Activated T-helper 2 cell treated with anti-CD3 and anti-CD28 coated beads, Interferon-gamma antibody, Interleukin-2, Interleukin-4, amounts not matched to agents 10 μg/mL and 5 μg/mL and 100 μg/mL, durations not matched to agents 14 hours and 24 hours and 36 hours (primary cell): ENCODE measurements at places on chromosomes 13 and 19. TPM values are rescaled to one million over a fixed set of nuclear protein-coding genes. Genes with fewer than 3 reads are reported as not detected.

DNA sequence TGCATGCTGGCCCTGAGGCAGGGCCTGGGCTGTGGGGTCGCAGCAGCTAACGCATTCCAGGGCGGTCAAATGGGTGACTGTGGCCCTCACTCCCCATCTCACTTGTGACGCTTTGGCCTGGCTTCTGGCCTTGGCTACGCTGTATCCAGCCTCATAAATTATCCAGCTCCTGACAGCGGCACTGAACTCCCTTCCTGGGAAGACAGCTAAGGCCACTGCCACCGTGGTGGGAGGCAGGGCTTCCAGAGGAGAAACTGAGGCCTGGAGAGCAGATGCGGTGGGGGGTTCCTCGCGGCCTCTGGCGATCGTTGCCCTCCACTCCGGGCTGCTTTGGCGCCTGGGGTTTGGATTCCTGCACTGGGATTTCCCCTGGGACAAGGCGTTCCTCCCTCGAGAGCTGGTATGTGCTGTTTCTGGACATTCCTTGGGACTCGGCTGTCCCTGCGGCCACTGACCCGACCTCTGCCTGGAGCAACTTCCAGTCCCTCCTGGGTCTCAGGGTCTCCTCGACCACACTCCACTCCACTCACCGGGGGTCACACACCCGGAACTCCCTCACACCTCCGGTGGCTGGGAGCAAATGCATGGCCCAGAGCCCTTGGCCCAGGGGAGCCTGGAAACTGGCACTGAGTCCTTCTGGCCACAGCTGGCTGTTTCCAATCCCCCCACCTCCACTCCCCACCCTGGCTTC lies 3.4 kb downstream of the TBXA2R start:
- H3K27me3 ChIP-seq: peaks cover 4% of the 10 kb centered on the region
- H3K4me3 ChIP-seq: no peak overlapping the region
- no peaks in the 10 kb centered on the region for H3K36me3 ChIP-seq
- no peak overlapping the region for H3K27ac ChIP-seq
- DNase-seq: no peak

Gene LENG9
- total RNA-seq: 7.5 and 8.1 TPM in 2 replicates

Gene FXYD7
- total RNA-seq: 0.28 TPM in 1 of 2 replicates, not detected in the other

- no peak overlapping the region for H3K27ac ChIP-seq
- no peaks in the 10 kb centered on the region for H3K36me3 ChIP-seq
- peaks cover 3% of the 10 kb centered on the region for H3K4me1 ChIP-seq
- H3K27me3 ChIP-seq: peaks cover 5% of the 10 kb centered on the region
- H3K4me3 ChIP-seq: no peak overlapping the region
Measured at GRCh38 chr19:33773704-33774624, 22.7 kb upstream of the KCTD15 start.

DNA sequence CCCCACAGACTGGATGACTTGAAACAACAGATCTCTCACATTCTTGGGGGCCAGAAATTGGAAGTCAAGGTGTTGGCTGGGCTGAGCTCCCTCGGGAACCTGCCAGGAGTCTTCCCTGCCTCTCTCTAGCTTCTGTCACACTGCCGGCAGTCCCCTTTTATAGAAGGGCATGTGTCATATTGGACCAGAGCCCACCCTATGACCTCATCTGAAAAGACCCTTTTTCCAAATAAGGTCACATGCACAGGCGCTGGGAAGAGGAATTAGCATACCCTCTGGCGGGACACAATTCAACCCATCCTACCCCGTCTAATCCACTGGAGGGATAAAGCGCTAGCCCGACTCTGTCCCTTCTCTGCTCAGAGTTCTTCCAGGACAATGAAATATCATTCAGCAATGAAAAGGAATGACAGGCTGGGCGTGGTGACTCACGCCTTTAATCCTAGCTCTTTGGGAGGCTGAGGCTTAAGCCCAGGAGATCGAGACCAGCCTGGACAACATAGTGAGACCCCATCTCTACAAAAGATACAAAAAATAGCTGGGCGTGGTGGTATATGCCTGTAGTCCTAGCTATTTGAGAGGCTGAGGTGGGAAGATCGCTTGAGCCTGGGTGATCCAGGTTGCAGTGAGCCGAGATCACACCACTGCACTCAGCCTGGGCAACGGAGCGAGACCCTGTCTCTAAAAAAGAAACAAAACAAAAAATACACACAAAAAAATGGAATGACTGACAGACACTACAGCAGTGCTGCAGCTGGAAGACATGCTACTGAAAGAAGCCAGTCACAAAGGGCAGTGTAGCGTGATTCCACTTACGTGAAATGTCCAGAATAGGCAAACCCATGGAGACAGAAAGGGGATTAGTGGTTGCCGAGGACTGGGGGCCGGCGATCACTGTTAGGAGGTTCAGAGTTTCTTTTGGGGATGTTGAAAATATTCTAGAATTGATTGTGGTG lies 28.5 kb downstream of the MEIS3 start:
- DNase-seq: no peak
- no peaks in the 10 kb centered on the region for H3K36me3 ChIP-seq
- no peak overlapping the region for H3K4me3 ChIP-seq
- H3K27ac ChIP-seq: no peak overlapping the region
- no peaks in the 10 kb centered on the region for H3K4me1 ChIP-seq

Gene LCP1
- 738 and 741 TPM in 2 replicates for total RNA-seq

GRCh38 chr13:109998684-109999533 lies 212.5 kb upstream of the IRS2 start:
- DNase-seq: no peak
- H3K4me3 ChIP-seq: no peak overlapping the region
- H3K36me3 ChIP-seq: no peaks in the 10 kb centered on the region
- H3K27ac ChIP-seq: no peak overlapping the region
- H3K27me3 ChIP-seq: no peaks in the 10 kb centered on the region
- no peaks in the 10 kb centered on the region for H3K4me1 ChIP-seq

- H3K27me3 ChIP-seq: no peaks in the 10 kb centered on the region
- H3K36me3 ChIP-seq: no peaks in the 10 kb centered on the region
- H3K4me3 ChIP-seq: no peak overlapping the region
- H3K27ac ChIP-seq: no peak overlapping the region
Measured at GRCh38 chr19:8877854-8878705, 45.9 kb downstream of the MBD3L1 start.

DNA sequence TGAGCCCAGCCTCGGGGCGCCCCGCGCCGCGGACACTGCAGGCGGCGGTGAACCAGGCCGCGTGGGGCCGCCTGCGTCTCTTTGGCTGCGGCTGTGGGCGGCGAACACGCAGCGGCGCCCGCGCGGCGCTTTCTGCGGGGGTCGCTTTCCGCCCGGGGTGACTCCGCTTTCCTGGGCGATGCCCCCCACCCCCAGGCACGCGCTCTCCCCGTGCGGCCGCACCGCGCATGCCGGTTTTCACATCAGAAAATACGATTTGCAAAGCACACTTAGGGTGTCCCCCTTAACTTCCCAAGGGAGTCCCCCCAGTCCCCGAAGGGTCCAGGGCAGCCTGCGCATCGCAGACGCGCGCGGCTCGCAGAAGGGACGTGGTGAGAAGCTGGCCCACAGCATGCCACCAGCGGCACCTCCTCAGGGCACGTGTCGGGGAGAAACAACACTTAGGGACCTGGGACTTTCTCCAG lies 5.3 kb downstream of the F7 start:
- DNase-seq: no peak
- H3K4me1 ChIP-seq: no peaks in the 10 kb centered on the region
- H3K27ac ChIP-seq: no peak overlapping the region
- H3K27me3 ChIP-seq: peaks cover 5% of the 10 kb centered on the region
- no peak overlapping the region for H3K4me3 ChIP-seq

GRCh38 chr13:29502391-29503008 lies 93.0 kb downstream of the SLC7A1 start:
- DNase-seq: no peak
- H3K4me3 ChIP-seq: no peak overlapping the region
- no peaks in the 10 kb centered on the region for H3K36me3 ChIP-seq
- peaks cover 2% of the 10 kb centered on the region for H3K4me1 ChIP-seq
- H3K27me3 ChIP-seq: peaks cover 9% of the 10 kb centered on the region

Gene PODNL1
- 0.41 TPM in 1 of 2 replicates, not detected in the other for total RNA-seq

DNA sequence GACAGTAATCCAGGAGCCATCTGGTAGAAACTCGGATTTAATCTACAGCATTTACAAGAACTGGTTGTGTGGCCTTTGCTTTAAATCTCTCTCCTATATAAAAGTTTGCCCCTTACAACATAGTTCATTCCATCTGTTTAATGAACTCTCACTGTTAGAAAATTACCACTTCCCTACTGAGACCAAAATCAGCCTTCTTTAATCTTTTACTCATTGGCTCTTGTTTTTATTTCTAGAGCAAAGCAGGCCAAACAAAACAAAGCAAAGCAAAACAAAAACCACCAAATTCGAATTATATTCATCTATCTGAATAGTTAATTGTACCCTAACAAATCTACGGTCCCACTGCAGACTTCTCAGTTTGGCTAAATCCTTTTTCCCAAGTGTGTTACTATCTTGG lies 127.0 kb downstream of the UGGT2 start:
- no peaks in the 10 kb centered on the region for H3K27me3 ChIP-seq
- no peak overlapping the region for H3K4me3 ChIP-seq
- H3K27ac ChIP-seq: no peak overlapping the region
- no peaks in the 10 kb centered on the region for H3K4me1 ChIP-seq
- H3K36me3 ChIP-seq: no peaks in the 10 kb centered on the region

Gene CLDN10
- total RNA-seq: not detected in 2 replicates
